Esophagus mucosa (tissue), 1 donor: ENCODE measurements at places on chromosomes 3 and 15.

DNA sequence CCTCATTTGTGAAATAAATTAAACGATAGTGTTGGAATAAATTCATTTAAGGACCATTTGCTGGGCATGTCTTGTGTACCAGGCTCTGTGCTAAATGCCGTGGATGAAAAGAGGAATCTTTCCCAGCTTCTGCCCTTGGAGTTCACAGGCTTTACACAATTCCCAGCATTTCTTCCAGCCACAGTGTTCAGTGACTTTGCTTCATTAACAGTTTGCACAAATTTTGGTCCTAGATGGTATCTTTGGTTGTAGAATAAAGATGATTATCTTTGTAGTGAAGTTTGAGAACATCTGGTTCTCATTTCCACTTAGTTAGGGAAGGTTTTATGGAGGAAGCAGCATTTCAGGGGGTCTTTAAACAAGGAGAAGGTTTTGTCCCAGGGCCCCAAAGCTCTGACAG is 100.1 kb downstream of the LRTM1 start:
- no peak for ATAC-seq

DNA sequence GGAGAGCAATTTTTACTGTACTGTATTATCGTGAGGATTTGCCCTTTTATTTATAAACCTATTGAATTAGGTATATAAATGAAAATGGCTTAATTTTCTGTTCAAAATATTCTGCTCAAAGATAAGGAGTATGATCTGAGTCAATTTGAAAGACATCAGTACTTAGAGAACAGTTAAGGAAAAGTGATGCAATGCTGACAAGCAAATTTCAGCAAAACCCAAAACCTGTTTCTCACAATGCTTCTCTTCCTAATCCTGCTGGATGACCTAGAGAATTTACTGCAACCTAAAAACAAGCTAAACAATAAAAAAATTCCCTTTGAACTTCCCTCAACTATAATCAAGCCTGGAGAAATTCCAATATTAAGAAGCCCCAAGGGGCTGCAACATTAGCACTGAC is 82.7 kb downstream of the RFX7 start:
- ATAC-seq = peak; percentile 42

DNA sequence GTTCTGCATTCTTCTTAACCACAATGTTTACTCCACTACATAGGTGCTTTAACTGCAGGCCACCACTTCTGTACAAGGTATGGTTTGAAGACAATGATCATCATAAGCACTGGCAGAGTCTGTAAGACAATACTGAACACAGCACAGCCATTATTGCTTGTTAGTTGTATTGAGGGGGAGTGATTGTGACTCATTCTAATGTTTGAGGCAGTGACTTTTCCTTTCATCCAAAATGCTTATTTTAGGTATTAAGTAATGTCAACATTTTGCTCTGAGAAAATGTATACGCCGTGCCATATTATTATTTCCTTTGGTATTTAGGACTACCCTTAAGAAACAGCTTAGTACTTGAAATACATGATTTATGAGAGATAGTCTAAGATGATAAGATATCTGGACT is 618.2 kb upstream of the ZNF717 start:
- no peak for ATAC-seq

DNA sequence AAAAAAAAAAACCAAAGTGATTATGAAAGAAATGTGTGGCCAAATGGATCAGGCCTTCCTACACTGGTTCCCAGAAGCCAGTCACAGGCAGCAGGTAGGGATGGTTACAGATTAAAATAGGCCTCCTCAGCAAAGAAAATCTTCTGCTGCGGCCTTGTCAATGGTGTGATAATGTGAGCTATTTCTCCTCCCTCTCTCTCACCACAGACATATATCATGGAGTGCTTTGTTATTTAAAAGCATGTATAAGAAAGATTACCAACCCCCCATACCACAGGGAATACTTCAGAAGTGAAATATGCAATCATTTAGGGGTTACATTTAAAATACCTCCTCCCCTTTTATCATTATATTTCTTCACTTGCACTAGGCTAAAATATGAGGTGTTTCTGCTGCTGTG is 32.2 kb upstream of the LRTM1 start:
- no peak for ATAC-seq

DNA sequence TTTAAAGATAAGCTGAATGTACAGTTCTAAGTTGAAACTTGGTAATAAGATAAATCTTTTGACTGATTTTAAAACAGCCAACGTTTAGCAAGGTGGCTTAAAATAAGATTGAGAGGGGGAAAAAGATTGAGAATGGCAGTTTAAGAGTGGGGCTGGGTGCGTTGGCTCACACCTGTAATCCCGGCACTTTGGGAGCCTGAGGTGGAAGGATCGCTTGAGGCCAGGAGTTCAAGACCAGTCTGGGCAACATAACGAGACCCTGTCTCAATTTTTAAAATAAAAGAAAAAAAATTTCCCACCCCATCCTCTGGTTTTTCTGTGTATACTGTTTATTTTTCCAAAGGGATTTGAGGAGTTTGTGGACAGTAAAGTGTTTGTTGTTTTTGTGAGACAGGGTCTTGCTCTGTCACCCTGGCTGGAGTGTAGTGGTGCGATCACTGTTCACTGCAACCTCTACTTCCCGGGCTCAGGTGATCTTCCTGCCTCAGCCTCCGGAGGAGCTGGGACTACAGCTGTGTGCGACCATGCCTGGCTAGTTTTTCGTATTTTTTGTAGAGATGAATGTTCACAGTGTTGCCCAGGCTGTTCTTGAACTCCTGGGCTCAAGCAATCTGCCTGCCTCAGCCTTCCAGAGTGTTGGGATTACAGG is 3.0 kb downstream of the MAPK6 start:
- ATAC-seq = no peak

GRCh38 chr3:30548600-30548999 is 57.8 kb upstream of the TGFBR2 start:
- ATAC-seq = peak; percentile 64

- peak; percentile 45 for ATAC-seq
These were observed 360.2 kb upstream of the ARHGEF26 start for GRCh38 chr3:153760948-153761347.

GRCh38 chr3:29679944-29680343 is 399.1 kb downstream of the RBMS3 start:
- no peak for ATAC-seq

DNA sequence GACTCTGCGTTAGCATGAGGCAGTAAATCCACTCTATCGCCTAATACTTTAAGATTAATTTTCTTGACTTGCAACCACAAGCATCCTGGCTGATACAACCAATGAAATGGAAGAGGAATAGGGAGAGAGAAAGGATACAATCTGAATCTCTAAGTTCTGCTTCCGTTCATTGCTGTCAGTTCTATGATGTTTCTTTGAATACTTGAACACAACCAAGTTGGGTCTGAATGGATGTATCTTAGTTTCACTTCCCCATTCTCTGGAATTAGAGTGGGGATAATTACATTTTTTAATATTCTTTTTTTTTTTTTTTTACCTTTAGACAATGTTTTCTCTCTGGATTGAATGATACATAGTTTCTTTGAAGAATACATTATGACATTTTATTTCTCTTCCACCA is 22.9 kb downstream of the PDE8A start:
- no peak for ATAC-seq

DNA sequence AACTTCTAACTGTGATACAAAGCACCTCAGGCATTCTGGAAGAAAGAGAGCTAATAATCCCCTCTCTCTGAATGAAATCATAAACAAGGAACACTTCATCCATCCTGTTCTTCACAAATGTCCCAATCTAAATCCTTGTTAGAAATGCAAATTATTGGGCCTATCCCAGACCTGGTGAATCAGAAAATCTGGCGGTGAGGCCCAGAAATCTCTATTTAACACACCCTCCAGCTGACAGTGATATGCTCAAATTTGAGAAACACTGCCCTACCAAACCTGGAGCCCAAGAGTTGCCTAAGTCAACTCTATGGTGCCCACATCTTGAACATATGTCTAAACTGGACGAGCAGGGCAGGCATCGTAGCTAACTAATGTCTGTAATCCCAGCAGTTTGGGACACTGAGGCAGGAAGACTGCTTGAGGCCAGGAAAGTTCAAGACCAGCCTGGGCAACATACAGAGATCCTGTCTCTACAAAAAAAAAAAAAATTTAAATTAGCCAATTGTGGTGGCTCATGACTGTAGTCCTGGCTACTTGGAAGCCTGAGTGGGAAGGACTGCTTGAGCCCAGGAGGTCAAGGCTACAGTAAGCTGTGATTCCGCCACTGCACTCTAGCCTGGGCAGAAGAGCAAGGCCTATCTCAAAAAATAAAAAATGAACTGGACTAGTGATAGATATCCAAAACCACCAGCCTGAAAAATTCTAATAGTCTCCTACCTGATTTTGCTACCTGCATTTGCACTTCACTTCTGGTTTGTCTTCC is 23.1 kb downstream of the SCAP start:
- peak; percentile 91 for ATAC-seq

- ATAC-seq = peak; percentile 64
These were observed 6.5 kb upstream of the DNASE1L3 start for GRCh38 chr3:58217209-58217811.

GRCh38 chr3:134033315-134033996 is 3.7 kb upstream of the SLCO2A1 start:
- no peak for ATAC-seq

DNA sequence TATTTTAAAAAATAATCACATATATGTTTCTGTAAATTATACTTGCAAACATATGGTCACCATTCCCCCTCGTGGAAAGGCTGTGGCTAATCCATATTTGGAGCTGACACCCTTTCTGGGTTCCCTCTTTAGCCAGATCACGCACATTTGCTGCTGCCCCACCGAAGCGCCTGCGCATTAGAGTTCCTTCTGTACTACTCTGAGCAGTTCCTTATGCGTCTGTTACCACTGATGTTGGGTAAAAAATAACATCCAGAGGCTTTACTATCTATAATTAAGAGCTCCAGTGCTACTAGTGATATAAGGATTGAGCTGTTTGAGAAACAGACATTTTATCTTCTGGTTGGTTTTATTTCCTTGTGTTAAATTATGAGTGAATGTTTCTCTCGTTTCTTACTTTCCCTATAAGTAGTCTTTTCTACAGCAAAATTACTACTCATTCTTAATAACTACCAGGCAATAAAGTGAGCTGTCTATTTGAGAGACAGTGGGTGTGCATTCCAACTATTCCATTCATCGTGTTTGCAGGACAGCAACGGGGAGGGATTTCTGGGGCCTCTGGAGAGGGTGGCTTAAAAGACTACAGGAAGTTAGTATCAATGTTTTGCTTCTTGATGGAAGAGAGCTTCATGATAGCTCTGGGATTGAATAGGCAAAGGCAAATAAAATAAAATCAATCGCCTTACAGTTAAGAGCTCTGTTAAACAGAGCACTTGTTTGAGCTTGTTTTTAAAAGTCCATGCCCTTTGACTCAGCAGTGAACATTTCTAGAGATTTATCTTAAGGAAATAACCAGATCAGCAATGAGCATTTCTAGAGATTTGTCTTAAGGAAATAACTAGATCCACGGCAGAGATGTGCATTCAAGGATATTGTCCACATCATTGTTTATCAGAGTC is 245.2 kb downstream of the CD47 start:
- ATAC-seq = peak; percentile 56

- ATAC-seq = no peak
These were observed 57.4 kb upstream of the IMPG2 start for GRCh38 chr3:101377796-101378195.

- ATAC-seq = no peak
These were observed 29.2 kb downstream of the SLC6A11 start for GRCh38 chr3:10845001-10845761.

GRCh38 chr15:55708720-55709119 is 34.2 kb downstream of the PRTG start:
- no peak for ATAC-seq

DNA sequence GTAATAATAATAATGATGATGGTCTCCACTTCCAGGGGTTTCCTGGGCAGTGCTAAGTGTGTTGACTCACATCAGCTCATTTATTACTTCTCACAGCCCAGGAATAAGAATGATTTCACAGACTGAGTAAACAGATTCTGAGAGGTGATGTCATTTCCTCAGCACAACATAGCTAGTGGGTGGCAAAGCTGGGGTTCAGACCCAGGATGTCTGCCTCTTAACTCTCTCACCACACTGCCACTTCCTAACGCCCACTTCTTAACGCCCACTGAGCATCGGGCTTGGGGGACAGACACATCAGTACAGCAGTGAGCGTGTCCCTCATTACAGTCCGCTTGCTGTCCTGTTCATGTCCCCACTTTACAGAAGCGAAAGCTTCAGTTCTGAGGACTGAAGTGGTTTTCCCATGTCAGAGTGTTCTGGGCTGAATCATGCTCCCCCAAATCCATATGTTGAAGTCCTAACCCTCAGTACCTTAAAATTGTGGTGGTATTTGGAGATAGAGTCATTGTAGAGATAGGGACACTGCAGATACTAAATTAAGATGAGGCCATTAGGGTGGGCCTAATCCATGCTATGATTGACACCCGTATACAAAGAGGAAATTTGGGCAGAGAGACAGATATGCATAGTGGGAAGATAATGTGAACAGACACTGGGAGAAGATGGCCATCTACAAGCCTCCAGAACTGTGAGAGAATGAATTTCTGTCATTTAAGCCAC is 68.0 kb downstream of the ATP2B2 start:
- peak; percentile 18 for ATAC-seq

GRCh38 chr15:40161693-40162391 is 973 bp downstream of the BUB1B start:
- no peak for ATAC-seq

DNA sequence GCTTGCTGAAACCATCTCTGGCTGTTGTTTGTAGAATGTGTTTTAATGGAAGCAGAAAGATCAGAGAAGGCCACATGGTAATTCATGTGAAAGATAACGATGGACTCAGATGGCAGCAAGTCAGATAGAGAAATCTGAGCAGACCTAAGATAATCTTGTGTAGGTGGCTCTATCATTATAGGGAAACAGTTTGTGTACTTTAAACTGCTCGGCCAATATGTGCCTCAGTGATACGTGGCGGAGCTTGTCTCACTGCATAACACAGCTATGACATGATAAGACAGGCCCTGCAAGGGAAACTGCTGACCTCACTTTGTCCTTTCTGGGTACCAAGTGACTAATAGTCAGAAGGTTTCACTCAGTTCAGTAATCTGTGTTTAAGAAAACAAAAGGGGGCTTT is 51.0 kb downstream of the MME start:
- peak; percentile 100 for ATAC-seq
